Fibroblast of the aortic adventitia (primary cell): ENCODE measurements at places on chromosomes 7 and 10.

- no peak for DNase-seq
These were observed 36.4 kb downstream of the CNPY1 start for GRCh38 chr7:155509725-155510551.

DNA sequence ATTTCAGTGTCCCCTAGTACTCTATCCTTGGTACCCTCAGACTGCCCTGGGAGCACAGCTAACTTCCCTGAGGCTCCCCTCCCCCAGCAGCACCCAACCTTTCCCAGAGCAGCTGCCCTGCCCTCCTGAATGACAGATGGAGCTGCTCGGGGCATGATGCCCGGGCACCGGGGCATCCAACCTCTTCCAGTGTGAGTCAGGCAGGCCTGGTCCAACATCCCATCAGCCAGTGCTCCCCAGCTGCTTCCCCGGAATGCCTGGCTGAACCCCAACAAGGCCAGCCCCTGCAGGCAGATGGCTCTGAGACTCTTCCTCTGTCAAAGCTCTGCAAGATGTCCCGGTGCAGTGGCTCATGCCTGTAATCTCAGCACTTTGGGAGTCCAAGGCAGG, 11.9 kb upstream of the TSPAN15 start:
- DNase-seq: no peak

GRCh38 chr10:6200734-6201515, 1.8 kb upstream of the PFKFB3 start:
- DNase-seq: no peak

DNA sequence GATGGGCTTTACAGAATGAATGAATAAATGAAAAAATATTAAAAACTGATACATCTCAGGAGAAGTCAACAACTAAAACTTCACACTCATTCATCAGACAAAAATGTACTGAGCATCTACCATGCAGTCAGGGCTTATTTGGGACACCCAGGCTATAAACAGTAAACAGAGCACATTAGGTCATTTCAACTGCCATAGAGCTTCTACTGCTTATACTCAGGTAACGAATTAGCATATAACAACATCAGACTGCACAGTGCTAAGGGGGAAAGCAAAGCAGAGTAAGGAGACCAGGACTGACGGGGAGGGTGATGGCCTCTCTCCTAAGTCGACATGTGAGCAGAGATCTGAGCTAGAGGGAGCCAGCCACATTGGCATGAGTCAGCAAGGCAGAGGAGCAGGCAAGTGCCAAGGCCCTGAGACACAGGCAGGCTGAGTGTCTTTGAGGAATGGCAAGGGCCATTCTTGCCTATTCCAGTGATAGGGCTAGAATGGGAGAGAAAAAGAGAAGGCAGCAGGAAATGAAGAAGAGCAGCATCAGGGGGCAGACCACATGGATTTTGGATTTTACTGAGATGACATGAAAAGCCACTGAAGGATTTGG, 528.9 kb downstream of the PARD3 start:
- DNase-seq: no peak

DNA sequence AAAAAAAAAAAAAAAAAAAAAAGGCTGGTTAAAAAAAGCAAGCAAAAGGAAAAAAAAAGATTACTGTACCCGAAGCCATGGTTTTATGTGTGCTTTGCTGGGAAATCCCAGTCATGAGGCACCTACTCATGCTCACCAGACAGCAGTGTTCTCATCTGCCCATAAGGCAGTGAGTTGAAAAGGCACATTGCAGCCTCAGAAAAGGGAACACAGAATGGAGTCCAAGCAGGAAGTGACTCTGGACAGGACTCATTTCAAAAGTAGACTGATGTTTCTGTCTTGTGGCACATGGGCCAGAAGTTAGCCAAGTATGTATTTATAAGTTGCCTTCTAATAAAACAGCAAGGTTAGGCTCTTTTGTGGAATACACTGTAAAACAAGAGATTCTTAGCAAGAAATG, 40.2 kb downstream of the PDSS1 start:
- DNase-seq: peak; percentile 15

DNA sequence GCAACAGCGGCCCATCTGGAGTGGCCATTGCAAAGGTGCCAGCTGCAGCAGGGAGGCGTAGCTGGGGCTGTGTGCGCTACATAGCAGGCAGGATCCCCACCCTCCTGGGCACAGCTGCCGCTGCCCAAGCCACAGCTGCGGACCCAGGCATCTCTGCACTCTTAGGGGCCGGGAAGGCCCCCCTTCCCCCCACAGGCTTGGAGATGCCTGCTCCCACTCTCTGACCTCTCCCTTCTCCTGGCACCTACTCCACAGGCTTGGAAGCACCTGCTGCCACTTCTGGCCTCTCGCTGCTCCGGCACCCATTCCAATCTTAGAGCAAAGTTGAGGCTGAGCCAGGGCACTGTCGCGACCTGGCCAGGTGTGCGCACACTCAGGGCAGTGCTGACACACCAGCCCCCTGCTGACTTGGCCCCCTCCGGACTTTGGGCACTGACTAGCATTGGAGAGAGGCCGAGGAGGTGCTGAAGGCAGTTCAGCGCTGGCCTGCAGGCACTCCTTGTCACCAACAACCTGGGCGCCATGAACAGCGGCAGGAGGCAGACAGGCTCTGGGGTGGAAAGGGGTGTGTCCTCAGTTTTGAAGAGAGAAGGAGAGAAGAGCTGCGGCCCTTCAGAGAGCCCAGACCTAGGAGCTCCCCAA, 18.4 kb downstream of the RBM48 start:
- DNase-seq: no peak

GRCh38 chr10:47023237-47024045, 112.2 kb downstream of the PTPN20 start:
- DNase-seq: peak; percentile 25

DNA sequence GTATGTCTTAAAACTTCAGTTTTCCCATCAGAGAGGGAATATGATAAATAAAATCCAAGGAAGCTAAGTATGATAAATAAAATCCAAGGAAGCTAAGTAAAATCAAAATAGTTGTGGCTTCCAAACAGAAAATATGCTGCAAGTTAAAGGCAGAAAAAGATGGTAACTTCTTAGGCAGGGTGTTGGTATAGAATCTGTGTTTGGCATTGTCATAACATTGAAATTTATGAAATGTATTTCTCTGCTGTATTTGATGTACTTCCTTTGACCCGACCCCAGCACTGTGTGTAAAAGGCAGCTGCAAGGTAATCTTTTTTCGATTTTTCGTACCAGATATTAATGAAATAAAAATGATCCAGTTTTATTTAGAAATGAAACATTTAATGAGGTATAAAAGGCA, 537.2 kb downstream of the TFEC start:
- DNase-seq: no peak

DNA sequence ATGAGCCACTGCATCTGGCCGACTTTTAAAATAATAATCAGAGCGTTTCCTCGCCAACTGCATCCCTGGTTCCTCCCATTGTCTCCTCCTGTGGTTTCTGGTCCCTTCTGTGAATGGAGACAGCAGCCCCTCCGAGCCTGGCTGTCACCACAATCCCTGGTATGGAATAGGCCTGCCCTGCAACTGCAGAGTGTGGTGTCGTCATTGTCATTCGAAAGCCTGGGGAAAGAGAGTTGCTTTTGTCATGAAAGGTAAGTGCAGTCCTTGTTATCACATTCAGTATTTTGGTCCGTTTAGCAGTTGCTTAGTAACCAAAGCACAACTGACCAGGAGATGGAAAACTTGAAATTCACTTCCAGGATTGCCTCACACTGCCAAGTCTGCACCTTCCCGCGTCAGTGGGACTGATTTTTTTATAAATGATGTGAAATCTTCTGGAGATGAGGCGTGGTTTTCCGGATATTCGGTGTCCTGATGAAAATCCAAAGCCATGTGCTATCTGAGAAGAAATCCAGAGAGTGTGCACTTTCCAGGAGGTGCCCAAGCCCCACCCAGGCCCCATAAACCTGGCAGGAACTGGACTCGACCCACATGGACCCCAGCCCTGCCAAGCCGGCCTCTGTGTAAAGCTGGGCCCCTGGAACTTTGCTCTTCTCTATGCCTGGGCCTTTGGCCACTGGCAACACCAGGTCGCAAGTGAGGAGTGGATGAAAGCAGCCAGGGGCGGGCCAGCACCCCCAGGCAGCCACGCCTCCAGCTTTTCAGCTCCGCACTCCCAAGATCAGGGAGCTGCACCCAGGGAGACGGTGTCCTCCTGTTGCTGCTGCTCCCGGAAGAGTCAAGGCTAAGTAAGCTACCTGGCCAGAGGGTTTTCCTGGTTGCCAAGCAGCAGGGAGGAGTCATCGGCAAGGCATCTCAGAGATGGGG, 133.7 kb upstream of the SH2B2 start:
- peak; percentile 41 for DNase-seq

DNA sequence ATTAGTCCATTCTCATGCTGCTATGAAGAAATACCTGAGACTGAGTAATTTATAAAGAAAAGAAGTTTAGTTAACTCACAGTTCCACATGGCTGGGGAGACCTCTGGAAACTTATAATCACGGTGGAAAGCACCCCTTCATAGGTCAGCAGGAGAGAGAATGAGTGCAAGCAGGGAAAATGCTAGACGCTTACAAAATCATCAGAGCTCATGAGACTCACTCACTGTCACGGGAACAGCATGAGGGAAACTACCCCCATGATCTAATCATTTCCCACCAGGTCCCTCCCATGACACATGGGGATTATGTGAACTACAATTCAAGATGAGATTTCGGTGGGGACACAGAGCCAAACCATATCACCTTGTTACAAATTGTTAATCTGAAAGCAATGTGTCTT, 15.8 kb downstream of the TAS2R39 start:
- no peak for DNase-seq

- DNase-seq: no peak
These were observed 95.3 kb downstream of the WDR11 start for GRCh38 chr10:120946497-120946896.

GRCh38 chr7:54394834-54395233, 147.3 kb upstream of the VSTM2A start:
- DNase-seq: no peak

- DNase-seq: no peak
These were observed 11.5 kb upstream of the SH2B2 start for GRCh38 chr7:102275123-102275703.

DNA sequence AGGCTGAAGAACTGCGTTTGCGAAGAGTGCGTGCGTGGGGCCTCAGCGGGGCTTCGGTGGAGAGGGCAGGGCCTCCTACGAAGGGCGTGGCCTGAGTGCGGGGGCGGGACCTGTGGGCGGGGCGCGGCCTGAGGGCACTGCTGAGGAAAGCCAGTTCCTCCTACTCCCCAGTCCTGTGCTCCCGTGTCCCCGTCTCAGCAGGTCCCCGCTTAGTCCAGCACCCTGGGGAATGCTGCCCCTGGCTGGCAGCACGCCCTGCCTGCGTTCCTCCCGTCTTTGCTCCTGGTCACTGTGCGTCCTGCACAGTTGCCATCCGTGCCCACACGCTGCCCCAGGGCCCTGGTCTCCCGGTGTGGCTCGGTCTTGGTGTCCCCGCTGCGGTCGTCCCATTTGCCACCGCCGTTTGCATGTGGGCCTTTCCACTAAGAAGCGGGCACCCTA, 177.1 kb downstream of the ZNF248 start:
- no peak for DNase-seq

DNA sequence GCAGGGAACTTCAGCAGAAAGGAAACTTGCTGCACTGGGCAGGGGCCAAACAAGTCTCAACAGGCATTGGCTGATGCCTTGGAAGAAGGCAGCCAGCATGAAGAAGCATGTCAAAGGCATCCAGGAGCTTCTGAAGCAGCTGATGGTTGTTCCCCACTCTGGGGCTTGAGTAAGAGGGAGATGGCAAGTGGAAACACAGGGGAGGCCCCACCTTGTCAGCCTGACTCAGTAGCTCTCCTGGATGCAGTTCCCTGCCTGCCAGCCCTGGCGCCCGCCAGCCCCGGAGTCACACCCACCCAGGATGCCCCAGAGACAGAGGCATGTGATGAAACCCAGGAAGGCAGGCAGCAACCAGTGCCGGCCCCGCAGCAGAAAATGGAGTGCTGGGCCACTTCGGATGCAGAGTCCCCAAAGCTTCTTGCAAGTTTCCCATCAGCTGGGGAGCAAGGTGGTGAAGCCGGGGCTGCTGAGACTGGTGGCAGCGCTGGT, 96.5 kb downstream of the TACC2 start:
- no peak for DNase-seq

DNA sequence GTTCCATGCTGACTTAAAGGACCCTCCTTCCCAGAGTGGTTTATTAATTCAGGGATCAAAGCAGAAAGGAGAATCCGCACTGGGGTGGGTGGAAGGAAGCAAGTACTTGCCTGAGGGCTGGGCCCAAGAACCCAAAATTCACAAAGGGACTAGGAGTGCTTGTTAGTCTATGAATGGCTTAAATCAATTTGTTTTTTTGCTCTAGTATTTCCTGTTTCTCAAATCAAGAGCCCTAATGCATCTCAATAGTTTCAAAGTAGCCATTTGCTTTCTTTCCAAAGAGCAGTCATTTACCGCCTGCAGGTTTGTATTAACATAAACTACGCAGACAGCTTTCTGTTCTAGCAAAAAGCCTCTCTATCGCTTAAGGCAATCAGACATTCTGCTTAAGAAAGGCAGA, 44.2 kb upstream of the SLC35G1 start:
- no peak for DNase-seq

GRCh38 chr10:21502348-21502740, 23.1 kb downstream of the SKIDA1 start:
- DNase-seq: no peak
